ENCODE measurements at places on chromosomes 12 and 14. TPM values are rescaled to one million over a fixed set of nuclear protein-coding genes. Genes with fewer than 3 reads are reported as not detected.

- DNase-seq = no peak
These were observed 46.9 kb downstream of the CNOT2 start for GRCh38 chr12:70290116-70290515.

LRRC9 gene
- total RNA-seq = not detected

OR4K5 gene
- not detected for total RNA-seq

DNA sequence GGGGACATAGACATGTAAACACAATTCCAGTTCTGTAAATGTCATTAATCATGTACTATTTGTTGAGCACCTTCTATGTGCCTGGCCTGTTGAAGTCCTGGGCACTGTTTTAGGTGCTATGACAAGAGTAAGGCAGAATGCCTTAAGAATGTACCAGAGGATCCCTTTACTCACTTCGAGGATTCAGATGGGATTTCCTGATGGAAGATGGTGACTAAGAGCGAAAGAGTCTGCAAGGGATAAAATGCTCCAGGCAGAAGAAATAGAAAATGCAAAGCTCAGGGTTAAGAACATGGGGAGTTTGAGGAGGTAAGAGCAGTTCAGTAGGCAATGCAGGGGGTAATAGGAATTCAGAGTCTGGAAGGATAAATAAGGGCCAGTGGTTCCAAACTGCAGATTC is 671.3 kb upstream of the TBX3 start:
- no peak for DNase-seq

GRCh38 chr14:104138098-104138717 is at the start of gene KIF26A:
Gene KIF26A (plus strand): TSS chr14:104138587. CDS start chr14:104138723, 136 bp downstream.
- DNase-seq = no peak

RIMBP2 gene
- total RNA-seq = not detected

DNA sequence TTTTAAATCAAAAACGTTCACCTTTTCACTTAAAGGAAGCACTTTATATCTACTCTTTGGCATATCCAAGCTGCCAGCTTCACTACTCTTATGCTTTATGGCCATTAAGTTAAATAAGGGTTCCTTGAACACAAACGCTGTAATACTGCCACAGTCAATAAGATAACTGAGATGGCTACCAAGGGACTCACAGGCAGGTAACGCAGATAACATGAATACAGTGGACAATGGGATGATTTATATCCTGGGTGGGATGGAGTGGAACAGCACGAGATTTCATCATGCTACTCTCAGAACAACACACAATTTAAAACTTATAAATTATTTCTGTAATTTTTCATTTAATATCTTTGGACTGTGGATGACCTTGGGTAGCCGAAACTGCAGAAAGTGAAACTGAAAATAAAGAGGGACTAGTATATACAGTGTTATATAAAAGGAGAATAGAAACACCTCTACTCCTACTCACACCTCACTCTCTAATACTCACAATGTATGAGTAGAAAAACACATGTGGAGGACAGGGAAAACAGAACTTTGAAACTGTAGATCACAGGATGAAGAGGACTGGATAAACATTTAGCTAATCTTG is 367.3 kb downstream of the C12orf50 start:
- no peak for DNase-seq

DNA sequence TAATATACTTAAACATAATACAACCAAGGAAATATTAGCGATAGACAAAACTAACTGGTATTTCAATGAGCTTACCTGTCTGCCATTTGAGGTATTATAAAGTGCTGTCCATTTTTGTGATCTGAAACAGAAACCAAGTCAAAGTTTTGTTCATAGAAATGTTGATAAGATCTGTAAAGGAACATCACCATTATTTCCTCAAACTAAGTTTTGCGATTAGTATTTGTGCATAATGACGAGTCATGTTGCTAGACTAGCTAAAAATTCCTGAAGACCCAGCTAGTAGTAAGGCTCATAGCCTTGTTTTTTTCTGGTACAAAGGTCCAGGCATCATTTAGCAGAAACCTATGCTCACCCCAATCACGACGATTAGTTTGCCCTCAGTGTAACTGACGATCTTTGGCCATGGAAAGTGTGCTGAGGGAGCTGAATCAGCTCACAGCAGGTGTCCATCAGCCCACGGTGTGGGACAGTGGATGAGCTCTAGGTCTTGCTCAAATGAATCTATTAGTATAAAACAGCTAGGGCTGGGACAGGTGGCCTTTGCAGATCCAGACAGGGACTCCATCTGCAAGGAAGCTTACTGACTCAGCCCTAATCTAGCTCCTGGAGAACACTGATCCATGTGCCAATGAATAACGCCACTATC is 28.7 kb downstream of the GIT2 start:
- DNase-seq = no peak

KRT82 gene
- total RNA-seq = not detected

MUCL1 gene
- not detected for total RNA-seq

GRCh38 chr12:1421091-1421846 is 173.1 kb downstream of the FBXL14 start:
- DNase-seq = no peak

- DNase-seq = no peak
These were observed 10.6 kb downstream of the HHIPL1 start for GRCh38 chr14:99655521-99655920.

- no peak for DNase-seq
These were observed 37.6 kb upstream of the SMOC1 start for GRCh38 chr14:69841656-69842055.

DNA sequence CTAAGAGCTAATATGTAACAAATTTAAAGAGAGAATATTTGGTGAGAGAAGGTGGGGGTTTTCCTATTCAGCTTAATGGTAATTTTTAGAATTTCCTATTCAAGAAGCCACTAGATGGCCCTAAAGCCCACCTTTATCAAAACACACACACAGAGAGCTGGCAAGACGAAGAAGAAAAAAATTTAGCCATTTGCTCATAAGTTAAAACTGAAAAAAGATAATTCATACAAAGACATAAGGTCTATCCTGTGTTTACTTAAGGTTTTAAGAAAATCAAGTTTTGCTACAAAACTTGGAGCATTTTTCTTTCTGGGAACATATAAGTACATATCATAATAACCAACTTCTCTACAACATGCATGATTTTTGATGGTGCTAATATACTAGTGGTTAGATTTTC is 46.8 kb upstream of the PCED1B start:
- no peak for DNase-seq

KRT78 gene
- total RNA-seq = not detected

DNA sequence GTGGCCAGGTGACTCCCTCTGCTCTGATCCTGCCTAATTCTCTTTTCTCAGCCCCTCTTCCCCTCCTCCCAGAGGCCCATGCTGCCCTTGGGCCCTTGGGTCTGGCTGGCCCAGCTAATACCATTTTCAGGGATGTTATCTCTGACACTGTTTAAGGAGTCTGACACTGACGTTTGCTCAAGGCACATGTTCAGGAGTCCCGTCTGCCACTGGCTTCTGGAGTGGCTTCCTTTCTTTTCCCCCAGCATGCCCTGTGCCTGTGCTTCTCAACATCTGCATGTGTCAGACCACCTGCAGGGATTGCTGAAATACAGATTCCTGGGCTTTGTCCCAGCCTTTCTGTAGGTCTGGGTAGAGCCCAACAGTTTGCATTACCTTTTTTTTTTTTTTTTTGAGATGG is 128.9 kb downstream of the BCL11B start:
- DNase-seq = no peak

ADAMTS20 gene
- not detected for total RNA-seq

GRCh38 chr14:60972295-60972694 is 8.6 kb downstream of the TRMT5 start:
- DNase-seq = no peak

DNA sequence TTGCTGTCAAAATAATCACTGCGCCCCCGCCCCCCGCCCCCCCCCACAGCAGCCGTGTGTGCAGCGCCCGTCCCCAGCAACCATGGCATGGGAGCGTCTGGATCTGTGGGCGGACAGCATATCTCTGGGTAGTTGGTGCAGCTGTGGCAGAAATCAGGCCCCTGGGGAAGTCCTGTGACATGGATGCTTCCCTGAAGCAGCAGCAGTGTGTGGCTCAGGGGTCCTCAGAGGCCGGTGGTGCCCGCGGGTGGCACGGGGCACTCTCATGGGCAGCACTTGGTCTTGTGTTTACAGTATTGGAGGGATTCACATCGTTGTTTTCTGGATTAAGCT is 19.2 kb downstream of the XRCC3 start:
- no peak for DNase-seq

RECQL gene
- total RNA-seq = 60.6 TPM

- DNase-seq = no peak
These were observed 92.8 kb upstream of the KCNA1 start for GRCh38 chr12:4816744-4817525.

CELA1 gene
- not detected for total RNA-seq

TAS2R30 gene
- 4.5 TPM for total RNA-seq

DNA sequence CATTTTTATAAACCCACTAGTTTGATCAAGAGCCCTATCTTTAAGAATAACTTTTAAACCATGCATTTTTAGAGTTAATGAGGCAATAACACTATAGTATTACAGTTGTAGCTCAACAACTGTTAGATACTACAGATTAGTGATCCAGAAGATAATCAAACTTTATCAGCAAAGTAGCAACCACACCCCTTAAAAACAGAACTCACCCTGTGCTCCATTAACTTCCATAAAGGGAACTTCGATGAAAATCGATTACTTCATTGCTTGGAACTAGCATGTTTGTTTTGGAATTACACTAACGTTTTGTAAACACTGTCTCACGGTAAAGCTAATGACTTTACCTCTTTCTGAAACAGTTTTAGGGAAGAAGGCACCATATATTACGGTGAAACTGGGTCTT is 1.4 kb downstream of the SGPP1 start:
- DNase-seq = no peak

DNA sequence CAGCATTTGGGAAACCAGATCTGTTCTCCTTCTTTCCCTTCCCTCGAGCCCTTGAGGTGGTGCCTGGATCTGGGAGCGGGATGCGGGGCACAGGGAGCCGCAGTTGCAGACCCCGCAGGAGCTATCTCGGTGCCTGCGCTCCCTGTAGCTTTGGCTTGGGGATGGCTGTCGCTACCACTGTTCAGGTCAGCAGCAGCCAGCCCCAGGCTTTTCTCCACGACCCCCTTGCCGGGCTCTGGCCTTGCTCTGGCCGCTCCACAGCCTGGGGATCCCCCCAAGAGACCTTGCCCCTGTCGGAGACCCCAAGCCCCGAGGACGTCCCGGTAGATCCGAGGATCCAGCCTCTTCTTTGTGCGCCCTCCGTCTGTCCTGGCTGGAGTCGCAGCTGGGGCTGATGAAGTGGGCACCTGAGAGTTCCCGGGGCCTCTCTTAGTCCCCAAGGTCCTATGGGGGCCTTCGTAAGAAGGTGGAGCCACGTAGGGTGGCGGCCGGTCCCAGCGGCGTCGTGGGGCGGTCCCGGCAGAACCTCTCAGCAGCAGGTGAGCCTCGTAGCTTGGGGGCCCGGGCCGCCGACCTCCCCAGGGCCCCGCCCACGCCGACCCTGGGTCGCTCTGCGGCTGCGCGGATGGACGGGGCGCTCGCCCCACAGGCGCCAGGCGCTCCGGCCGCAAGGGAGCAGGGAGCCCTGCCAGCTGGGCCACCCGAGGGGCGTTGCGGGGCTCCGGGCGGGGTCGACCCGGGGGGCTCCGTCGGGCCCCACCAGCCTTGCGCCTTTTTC is 1.3 kb downstream of the DDN start:
- no peak for DNase-seq

PRPH gene
- not detected for total RNA-seq

- no peak for DNase-seq
These were observed 177.9 kb upstream of the PRMT8 start for GRCh38 chr12:3313066-3313465.

All from activated T-helper 1 cell treated with anti-CD3 and anti-CD28 coated beads, Interleukin-12 subunit alpha, Interleukin-12 subunit beta, Interleukin-2, Interleukin-4 antibody, amounts not matched to agents 30 ng/mL and 10 ng/mL and 1 ng/mL, durations not matched to agents 14 hours and 24 hours and 36 hours (primary cell).